ENCODE measurements at places on chromosomes 4 and X.

DNA sequence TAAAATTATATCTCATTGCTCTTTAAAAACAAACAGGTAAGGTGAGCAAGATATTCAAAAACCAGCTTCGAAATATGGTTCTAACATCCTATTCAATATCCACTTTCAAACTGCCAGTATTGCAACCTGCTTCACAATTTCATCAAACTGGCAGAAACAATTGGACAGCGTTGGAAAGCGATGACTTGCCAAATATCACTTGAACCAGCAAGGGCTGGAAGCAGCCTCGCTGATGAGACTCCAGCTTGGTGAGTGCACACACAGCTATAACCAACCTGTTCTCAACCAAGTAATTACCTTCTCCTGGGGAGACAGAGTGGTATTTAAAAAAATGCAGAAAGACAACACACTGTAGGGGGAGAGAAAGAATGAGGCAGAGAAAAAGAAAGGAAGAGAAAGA is 155.8 kb upstream of the RAI2 start:
- DNase-seq, result no peak

GRCh38 chr4:176001151-176002006 is 64.3 kb upstream of the WDR17 start:
- no peak for DNase-seq

- no peak for DNase-seq
Observed at GRCh38 chr4:145808848-145809512, 129.0 kb downstream of the C4orf51 start.

DNA sequence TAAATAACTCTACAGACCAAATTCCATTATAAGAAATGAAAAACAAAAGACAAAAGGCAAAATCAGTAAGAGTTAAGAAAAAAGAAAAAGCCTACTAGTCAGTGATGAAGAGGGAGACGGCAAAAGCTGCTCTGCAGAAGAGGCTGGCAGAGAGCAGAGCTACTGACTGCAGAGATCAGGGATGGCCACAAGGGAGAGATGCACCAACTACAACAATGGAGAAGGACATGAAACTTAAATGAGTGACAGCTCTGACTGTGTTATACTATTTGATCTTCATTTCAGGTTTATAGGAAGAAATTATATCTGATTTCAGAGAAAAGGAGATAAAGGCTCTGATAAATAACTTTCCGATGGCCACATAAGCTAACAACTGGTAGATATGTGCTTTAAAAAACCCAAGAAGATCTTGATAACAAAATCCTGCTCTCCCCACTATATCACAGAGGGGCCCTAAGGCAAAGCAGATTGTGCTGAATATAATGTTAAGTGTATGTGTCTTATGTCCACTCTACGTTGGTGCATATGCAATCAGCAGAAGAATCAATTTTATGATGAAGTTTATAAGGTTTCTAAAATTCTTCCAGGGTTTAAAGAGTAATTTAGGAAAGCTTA is 58.4 kb upstream of the COX18 start:
- DNase-seq, result no peak

DNA sequence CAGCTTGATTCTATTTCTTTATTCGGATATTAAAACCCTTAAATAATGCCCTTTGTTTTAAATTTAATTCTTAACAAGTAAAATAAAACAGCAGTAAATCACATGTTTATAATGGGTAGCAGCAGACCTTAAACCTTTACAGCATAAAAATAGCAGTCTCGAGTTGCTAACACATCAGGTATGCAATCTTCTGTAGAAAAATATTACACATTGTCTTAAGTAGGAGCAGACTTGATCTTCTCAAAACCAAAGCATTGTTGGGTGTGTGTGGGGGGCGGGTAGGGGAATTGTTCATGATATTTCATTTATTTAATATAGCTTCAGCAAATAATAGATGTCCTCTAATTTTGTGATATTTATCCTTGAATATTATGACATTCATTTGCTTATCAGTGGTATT is 331.4 kb downstream of the PCDH7 start:
- DNase-seq, result no peak

DNA sequence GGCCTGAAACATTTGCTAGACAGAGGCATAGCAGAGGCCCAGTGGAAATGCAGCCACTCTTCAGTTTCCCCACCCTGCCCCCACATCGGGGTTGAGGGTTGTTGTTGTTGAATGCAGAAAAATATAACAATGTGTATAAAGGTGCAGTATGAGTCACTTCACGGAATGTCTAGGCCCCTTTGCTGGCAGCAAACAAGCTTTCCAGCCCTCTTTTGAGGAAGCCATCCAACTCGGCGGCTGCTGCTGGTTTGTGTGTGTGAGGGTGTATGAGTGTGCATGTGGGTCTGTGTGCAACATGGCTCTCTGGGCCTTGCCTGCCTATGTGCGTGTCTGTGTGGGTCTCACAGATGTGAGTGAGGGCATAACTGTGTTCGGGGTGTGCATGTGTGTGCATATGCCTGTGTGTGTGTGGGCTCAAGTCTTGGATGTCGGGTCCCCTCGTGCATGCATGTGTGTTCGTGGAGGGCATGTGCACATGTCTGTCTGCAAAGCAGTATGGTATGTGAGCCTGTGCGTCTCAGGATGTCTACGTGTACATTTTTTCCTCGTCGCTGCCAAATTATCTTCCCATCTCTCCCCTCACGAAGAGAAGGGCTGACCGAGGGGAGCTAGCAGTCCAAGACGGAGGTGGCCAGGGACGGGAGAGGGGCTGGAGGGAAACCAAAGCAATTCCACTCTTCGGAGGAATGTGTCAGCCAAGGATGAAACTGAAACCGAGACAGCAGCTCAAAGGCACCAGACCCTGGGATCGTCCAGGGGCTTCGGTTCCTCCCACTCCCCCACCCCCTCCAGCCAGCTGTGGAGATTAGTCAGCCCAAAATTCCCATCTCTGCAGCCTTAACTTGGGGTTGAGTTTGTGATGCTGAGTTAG is 8.4 kb upstream of the ELF4 start:
- no peak for DNase-seq

DNA sequence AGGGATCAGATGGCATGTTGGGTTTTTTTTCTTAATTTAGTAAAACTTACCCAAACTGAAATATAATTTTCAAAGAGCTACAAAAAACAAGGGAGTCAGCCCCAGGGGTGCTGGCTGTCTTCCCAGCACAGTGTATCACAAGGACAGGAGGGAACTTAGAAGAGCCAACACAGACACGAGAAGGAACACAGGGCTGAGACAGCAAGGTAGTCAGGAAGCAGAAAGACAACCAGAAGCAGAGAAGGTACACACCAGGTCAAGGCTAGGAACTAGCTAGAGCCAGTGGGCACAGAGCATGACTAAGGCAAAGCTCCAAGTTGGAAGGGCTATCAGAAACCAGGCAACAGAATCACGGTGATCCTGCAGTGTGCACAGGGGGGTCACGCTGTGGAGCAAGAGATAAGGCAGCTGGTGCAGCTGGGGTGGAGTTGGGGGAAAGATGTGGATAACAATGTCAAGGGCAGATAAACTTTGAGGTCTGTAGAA is 168.7 kb downstream of the NR3C2 start:
- DNase-seq, result no peak

DNA sequence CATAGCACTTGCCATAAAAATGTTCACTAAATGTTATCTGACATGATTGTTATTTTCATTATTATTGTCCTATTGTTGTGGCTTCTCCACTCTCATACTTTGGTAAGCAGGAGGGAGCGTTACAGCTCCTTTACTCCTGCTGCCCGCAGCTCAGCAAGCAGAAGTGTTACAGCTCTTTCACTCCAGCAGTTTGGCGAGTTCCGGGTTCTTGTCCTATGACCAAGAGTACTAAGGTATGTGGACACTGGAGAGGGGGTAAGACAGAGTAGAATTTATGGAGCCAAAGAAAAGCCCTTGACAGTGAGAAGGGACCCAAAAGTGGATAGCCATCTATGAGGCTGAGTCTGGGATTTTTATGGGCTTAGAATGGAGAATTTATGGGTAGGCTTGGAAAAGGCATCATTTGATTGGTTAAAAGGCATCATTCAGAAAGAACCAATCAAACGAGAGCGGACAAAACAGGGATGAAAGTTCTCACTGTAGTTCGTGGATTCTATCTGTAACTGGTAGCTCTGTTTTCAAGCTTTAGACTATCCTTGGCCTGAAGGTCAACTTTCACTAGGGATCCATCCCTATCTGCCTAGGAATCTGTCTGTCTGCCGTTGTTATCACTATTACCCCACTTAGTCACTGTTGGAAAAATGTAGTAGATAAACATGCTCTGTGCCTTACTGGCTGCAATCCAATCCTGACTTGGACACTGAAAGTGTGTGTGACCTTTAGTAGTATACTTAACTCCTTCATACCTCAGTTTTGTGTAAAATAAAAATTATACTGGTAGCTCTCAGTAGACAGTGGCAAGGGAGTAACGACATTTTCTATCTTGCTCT is 545.6 kb upstream of the LCORL start:
- no peak for DNase-seq

- no peak for DNase-seq
Observed at GRCh38 chrX:115581759-115582615, 21.0 kb downstream of the PLS3 start.

DNA sequence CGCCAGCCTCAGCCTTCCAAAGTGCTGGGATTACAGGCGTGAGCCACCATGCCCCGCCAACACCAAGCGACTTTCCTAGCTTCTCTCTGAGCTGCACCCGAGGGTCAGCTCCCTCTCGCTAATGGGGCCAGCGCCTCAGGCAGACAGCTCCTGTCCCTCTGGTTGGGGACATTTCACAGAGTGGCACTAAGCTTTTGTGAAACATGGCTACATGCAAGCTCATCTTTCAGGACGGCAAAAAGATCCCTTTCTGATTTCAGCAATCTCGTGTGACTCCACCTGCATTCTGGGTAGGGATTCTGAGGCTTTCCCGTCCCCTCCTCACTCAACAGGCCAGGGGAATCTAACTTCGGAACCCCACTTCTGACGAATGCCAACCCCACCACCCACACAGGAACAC is 31.0 kb upstream of the C4orf50 start:
- DNase-seq, result no peak

GRCh38 chrX:40012039-40012867 is 85.5 kb downstream of the BCOR start:
- DNase-seq, result no peak

All from stimulated activated CD4-positive, alpha-beta T cell treated with anti-CD3 and anti-CD28 coated beads, Interleukin-12 subunit alpha, Interleukin-12 subunit beta, amount 100 ng/mL, for 24 hours (primary cell).